ENCODE measurements at places on chromosomes 7 and 10.

DNA sequence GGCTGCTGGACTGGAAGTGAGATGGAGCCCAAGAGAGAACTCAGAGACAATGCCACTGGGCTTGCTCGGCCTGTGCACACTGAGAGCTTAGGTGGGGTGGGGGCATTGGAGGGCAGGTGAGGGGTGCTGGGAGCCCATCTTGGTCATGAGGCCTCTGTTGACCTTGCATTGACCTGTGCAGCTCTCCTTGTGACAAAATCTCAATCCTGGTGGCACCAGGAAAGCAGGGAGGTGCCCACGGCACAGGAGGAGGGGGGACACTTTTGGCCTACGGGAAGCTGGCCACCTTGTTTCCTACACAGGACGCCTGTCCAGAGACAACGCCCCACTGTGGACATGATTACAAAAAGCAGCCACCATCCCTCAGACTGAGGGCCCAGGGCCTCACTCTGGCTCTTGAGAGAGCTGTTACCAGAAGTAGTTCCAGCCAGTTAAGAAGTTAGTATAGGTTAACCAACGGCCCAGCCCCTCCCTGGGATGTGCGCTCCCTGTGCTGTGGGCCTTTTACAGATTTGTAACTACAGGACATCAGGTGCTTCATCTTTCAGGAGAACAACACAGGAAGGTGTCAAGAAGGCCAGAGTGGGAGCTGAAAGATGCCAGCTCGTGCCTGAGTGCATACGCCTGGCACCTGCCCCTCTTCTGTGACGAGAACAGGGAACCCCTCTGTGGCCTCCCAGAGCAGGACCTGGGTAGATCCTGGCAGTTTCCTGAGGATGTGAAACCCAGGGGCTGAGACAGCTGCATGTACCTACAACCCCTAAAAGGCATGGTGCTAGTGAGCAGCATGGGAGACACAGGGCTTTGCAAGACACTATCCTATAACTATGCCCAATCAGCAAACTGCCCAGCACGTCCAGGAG is 10.3 kb downstream of the PKD1L1 start:
- DNase-seq = no peak

- no peak for DNase-seq
These were observed 8.9 kb downstream of the SH2B2 start for GRCh38 chr7:102295346-102296178.

DNA sequence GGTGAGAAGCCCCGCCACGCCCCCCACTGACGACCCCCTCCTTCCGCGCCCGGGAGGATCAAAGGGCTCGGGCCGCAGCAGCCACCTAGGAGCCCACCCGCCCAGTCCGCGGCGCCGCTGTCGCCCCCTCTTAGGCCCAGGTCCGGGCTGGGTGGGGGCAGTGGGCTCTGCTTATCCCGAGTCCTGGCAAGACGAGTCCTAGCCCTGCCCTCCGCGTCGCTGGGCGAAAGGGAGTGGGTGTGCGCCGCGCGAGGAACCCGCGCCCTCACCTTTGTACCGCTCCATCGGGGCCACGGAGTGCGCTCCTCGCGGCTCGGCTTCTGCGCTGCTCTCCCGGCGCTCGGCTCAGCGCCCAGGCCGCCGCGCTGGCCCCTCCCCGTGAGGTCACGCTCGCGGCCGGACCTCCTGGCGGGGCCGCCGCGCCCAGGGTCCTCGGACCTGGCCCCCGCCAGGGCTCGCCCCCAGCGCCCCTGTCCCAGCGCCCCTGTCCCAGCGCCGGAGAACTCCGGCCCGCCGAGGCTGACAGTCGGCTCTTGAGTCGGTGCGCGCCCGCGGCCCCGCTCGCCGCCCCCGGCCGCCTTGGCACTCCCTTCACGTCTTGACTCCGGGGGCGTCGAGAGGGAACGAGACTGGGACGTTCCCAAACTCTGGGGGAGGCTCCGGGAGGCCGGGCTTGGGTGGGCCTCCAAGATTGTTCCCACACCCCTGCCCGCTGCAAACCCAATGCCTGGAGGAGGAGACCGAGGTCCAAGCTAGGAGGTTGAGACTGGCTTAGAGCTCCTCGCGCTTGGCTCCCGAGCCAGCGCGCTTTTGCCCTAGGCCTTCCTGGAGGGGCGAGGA is at the start of gene AFAP1L2:
AFAP1L2 (minus strand) TSS at position 332 of the 840 bp plus-strand sequence; CDS start at position 285, 47 bp downstream.
- no peak for DNase-seq

DNA sequence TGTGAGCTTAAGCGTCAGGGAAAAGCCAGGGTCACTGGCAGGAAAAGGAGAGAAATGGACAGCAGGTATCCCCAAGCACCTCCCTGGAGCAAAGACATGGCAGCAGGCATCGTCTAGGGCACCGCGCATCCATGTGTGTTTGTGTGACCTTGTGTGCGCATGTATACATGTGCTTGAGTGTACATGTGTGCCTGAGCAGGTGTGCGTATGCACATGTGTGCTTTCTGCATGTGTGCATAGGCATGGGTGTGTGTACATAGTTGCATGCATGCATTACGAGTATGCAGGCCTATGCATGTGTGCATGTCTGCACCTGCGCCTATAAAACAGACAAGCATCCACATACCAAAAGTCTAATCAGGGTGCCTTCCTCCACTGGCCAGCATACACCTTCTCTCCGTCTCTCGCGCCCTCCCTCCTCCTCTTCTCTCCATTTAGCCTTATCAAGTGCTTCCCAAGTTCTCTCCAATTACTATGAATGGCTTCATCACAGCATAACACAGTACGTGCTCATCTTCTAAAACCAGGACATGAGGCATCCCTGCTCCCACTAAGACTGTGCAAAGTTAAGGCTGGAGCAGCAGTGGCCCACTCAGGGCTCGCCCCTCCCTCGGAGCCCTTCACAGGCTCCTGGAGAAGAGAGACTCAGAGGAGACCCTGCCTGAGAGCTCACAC is 30.6 kb downstream of the RASGEF1A start:
- DNase-seq = no peak

GRCh38 chr7:155280446-155281397 is 17.0 kb upstream of the INSIG1 start:
- DNase-seq = no peak

GRCh38 chr10:100025576-100025975 is 15.8 kb upstream of the DNMBP start:
- no peak for DNase-seq

DNA sequence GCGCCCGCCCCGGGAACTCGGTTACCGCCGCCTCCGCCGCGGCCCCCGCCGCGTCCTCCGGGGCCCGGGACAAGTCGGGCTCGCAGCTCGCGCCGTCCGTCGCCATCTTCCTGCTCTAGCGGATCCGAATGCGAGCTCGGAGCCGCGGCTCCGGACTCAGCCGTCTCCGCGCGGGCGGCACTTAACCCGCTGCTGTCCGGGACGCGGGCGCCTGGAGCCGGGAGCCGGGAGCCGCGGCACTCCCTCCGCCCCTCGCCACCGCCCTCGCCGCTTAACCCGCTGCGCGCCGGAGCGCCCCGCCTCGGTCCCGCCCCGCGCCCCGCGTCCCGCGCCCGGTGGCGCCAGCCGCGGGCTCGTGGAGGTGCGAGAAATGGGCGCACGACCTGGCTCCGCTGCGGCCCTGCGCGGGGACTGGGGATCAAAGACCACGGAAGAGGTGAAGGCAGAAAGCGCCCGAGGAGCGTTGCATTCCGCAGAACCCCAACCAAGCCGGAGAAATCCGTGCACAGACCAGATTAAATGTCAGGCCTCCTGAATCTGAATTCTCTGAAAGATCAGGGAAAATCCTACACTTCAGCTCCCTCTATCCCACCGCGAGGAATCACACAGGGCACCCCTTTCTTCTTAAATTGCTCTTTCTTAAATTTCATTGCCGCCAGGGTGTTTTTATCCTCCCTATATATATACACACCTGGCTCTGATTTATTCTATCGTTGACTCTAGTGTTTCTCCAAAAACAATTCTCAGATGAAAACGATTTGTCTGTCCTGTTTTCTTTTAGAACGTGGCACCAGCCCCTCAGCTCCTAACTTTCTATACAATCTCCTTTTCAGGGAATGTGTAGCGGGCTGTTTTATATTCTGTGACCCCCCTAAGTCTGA is at the start of gene CTTNBP2:
CTTNBP2 (minus strand) TSS at position 132 of the 881 bp plus-strand sequence; CDS start at position 106, 26 bp downstream.
- DNase-seq = peak; percentile 18

DNA sequence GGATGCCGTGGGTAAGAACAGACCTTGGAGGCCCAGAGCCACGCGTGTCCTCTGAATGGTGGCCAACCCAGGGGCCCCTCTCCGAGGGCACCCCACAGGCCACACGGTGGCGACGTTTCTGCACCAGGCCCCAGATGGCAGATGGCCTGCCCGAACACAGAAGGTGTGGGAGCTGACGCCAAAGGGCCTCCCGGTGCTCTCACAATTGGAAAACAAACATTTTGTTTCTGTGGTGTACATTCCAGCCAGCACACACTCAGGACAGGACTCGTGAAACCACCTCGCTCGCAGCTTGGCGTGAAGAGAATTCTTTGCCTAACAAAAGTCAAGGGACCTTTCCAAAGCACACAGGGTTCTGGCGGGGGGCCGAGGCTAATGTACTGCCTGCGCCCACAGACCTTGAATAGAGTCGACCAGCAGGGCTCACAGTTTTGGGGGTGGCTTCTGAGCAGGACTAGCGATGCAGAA is 112.1 kb downstream of the FAM53B start:
- DNase-seq = no peak

GRCh38 chr7:98334081-98334480 is 52.6 kb downstream of the BRI3 start:
- peak; percentile 47 for DNase-seq

DNA sequence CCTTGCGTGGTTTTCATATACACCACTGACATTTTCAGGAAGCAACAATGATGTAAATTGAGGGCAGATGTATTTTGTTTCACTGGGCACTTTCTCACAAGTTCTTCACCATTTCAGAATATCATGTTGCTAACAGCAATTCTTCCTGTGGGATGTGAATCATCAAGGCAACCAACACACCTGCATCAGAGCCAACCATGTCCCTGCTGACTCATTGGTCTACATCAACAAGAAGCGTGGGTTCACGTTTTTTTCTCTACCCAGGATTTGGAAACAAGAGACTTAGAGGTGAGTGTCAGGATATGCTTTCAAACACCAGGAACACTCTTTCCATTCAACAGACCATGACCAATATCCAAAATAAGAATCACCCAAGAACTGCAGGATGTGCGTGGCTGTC is 203.9 kb downstream of the TEX36 start:
- DNase-seq = peak; percentile 1

DNA sequence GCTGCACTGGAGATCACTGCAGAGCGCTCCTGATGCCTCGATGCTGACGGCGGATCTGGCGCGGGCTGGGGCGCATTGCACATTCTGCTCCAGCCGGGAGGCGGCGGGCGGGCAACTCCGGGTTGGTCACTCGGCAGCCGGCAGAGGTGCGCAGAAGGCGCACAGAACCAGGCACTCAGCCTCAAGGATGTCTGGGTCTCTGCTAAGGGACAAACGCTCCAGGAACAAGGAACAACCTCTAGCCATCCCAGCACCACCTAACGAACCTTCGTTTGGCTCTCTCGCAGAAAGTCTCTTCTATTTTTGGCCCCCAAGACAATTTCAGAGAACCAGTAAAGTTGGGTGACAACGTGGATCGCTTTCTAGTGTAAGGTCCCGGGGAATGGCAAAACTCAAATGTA is 254.6 kb downstream of the OTUD1 start:
- peak; percentile 2 for DNase-seq

GRCh38 chr10:7768417-7768816 is 19.4 kb downstream of the KIN start:
- no peak for DNase-seq

GRCh38 chr10:24900888-24901685 is 51.3 kb downstream of the PRTFDC1 start:
- no peak for DNase-seq

GRCh38 chr10:62655337-62655994 is 149.1 kb upstream of the ADO start:
- no peak for DNase-seq

DNA sequence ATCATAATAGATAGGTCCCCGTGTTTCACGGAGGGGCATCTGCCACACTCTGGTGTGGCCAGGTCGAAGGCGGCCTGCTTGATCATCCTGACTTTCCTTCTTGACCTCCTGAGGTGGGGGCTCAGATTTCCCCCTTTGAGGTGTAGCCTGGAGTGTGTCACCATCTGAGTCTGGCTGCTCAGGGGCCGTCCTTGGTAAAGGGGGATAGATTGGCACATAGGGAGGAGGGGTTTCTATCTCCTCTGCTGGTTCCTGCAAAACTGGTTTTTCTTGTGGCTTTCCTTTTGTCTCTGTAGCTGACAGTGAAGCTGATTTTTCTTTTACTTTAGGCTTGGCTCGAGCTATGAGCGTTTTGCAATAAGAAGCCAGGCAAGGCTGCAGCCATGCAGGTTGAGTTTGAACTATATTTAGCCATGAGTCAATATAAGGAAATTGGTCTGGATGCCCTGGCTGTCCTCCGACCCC is 7.1 kb upstream of the ZNF117 start:
- DNase-seq = peak; percentile 90

GRCh38 chr7:5525271-5526099 is 101.9 kb upstream of the TNRC18 start:
- peak; percentile 69 for DNase-seq

- DNase-seq = no peak
These were observed 68.6 kb upstream of the CACUL1 start for GRCh38 chr10:118823256-118823907.

DNA sequence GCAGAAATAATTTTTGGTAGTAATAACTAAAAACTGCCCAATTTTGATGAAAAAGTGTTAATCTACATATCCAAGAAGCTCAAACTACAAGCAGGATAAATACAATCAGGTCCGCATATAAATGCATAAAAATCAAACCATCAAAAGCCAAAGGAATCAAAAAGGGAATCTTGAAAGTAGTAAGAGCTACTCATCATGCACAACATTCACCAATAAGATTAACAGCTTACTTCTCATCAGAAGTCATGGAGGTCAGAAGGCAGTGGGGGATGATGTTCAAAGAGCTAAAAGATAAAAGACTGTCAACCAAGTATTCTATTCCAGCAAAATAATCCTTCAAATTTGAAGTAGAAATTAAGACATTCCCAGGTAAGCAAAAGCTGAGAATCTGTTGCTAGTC is 76.4 kb downstream of the CRPPA start:
- DNase-seq = no peak

GRCh38 chr7:30931161-30931928 is 19.7 kb downstream of the AQP1 start:
- peak; percentile 70 for DNase-seq

GRCh38 chr7:74479961-74480829 is 26.5 kb downstream of the GTF2IRD1 start:
- DNase-seq = peak; percentile 89

DNA sequence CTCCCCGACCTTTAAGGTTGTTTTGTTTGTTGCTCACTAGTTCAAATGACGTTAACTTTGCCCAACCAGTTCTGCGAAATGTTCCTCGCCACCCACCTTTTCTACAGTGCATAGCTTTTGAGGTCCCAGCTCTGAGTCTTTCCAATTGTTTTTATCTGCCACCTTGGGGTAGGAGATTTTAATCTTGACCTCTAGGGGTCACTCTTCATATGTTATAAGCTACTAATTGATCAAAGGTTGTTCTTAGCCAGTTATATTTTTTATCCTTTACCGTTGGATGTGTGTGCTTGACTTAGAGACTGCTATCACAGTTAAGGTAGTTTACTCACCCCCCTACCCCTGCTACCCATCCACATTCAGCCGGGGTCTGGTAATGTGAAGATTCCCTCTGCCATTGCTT is 372.4 kb downstream of the SUGCT start:
- no peak for DNase-seq

All from cardiac fibroblast (primary cell).